ENCODE measurements at places on chromosomes 13 and 19.

GRCh38 chr19:8105471-8105870 is 43.9 kb downstream of the FBN3 start:
- DNase-seq: no peak

- no peak for DNase-seq
Measured at GRCh38 chr13:78593129-78593528, 10.2 kb downstream of the POU4F1 start.

- DNase-seq: no peak
Measured at GRCh38 chr19:50204811-50205675, 1.6 kb downstream of the MYH14 start.

- DNase-seq: no peak
Measured at GRCh38 chr19:16374436-16374835, 49.8 kb downstream of the KLF2 start.

GRCh38 chr13:93244141-93244917 is 17.7 kb downstream of the GPC6 start:
- peak; percentile 67 for DNase-seq

DNA sequence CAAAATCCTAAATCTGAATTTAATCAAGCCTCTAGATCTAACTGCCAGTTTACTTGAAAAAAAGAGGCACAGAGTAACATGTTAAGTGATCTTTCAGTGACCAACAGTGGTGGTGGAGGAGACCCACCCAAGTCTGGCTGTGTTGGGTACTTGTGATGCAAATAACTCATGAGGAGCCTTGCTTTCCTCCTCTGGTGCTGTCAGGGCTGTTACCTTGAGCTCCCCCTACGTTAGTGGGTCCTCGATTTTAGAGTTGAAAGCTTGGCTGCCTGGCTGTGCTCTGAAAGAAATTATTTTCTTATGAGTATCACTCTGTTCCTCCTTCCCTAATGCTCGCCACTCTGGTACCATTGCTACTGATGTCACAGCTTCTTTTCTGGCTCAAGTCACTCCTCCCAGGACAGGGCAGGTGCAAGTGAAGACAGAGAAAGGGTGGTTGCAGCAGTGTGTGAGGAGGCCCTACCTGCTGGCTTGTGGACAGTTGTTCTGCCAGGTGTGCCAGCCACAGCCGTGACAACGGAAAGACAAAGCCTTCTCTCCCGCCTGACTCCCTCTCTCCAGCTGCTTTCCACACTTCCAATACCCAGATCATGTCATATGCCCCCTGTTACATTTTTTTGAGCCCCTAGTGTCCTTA is 6.5 kb upstream of the SUPT20H start:
- no peak for DNase-seq

DNA sequence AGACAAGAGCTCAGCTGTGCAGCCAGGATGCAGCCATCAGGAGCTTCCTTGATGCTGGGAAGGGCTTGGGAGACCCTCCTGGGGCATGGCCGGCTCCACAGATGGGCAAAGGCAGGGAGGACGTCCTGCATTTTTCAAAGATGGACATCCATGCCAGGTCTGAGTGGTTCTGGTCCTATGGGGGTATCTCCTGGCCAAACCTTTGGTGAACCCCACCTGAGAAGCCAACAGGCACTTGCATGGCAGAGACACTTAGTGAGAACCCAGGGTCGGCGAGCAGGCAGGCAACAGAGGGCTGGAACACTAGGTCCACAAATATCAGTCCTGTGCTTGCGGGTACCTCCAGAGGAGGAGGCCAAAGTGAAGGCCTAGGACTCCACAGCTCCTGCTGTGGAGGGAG is 70.0 kb downstream of the KCTD15 start:
- DNase-seq: no peak

GRCh38 chr19:41958367-41959055 is 610 bp downstream of the RABAC1 start:
- DNase-seq: peak; percentile 85

GRCh38 chr19:7355151-7355820 is 6.5 kb downstream of the ARHGEF18 start:
- no peak for DNase-seq

GRCh38 chr19:10152100-10152499 is 32.4 kb upstream of the EIF3G start:
- no peak for DNase-seq

DNA sequence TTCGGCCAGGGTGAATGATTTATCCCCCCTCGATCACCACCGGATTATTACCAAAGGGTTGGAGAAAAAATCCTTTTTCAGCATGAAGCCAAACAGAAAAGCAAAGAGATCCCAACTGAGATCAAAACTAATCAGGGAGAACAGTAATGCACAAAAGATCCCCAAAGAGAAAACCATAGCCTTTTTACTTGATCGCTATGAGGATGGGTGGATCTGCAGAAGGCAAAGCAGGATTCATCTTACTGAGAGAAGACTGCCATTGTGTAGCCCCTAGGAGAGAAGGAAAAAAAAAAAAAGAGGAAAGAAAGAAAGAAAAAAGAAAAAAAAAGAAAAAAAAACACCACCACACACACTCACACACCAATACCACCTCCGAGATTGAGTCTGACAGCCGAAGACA is at the start of gene FGF14:
FGF14 (minus strand) TSS at position 283 of the 400 bp plus-strand sequence.
- DNase-seq: no peak

All from OCI-M1 (cell line).